ENCODE measurements at places on chromosomes 1 and 21.

DNA sequence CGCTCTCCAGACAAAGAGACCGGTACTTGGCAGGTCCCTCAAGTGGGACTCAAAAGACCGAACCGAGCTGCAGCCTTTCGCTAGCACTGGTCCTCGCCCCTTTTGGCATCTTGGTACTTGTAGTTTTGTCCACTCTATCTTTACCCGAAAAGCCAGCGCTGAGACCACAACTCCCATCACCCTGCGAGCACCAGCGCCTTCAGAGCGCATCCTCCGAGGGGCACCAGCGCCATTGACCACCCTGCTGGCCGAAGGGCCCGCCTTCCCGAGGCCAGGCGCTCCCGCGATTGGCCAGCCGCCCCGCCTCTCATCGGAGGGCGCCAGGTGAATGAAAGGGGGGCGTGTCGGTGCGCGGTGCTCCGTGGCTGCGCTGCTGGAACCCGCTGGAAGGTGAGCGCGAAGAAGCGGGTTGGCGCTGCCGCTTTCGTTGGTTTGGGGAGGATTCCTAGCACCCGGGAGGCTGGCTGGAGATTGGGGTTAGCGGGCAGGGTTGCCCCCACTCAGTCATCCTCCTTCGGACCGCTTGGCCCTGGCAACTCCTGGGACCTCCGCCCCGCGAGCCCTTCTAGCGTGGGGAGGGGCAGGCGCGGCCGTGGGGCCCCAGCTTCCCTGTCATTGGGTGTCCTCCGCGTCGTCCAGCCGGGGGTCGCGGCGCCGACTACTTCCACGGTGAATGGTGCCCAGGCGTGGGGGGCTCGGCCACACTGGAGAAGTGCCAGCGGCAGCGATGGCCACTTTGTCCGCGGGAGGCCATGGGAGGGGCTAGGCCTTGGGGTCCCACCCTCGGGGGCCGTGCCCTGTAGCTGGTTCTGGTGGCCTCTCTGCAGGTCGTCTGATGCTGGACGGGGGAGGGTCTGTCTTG lies at the start of gene ZBTB8B:
Gene ZBTB8B, plus strand, starts transcription at position 357 of the 862 bp plus-strand sequence. CDS start 5,553 bp downstream, outside the sequence.
- no peak for DNase-seq

DNA sequence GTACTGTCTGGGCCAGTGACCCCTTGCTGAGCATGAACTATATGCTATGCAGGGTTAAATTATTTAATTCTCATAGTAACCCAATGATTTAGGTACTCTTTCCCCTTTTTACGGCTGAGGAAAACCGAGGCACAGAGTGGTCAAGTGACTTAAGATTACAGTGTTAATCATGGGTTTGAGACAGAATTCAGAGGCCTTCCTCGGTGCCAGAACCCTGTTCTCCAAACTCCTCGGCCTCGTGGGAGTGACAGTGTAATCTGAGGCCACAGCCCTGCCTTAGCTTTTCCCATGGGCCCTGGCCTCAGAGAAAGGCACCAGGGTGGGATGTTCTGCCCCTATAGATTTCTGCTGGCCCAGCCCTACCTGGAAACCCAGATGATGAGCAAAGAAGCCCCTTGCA lies 86.4 kb upstream of the ZNF648 start:
- DNase-seq, result no peak

GRCh38 chr1:201329801-201330200 lies 46.5 kb downstream of the PKP1 start:
- no peak for DNase-seq

DNA sequence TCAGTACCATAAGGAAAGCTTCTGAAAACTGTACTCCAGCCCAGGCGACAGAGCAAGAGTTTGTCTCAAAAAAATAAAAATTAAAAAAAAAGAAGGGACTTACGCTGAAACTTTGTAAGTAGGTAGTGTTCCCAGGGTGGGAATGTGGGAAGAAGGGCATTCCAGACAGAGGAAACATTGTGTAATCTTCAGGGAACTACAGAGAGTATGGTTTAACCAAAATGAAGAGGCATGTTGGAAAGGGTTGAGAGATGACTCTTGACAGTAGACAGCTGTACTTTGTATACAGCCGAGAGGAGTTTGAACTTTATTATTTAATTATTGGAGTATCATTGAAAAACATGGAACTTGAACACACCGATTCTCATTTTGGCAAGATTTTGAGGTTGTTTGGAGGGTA lies 43.0 kb downstream of the PPP2R5A start:
- no peak for DNase-seq

DNA sequence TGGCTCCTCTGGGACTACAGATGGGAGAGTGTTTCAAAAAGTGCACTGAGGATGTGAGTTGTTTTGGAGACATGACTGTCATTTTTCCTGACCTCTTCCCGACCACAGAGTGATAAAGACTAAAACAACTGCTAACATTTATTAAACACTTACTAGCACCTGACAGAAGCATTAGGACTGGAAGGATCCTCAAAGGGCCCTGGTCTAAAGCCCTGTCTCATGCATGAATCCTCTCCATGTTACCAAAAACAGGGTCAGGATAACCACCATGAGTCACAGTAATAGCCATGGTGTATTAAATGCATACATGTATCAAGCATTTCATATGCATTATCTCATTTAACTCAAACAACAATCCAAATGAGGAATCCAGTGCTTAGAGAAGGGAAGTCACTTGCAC lies 11.5 kb downstream of the CYB5RL start:
- no peak for DNase-seq

DNA sequence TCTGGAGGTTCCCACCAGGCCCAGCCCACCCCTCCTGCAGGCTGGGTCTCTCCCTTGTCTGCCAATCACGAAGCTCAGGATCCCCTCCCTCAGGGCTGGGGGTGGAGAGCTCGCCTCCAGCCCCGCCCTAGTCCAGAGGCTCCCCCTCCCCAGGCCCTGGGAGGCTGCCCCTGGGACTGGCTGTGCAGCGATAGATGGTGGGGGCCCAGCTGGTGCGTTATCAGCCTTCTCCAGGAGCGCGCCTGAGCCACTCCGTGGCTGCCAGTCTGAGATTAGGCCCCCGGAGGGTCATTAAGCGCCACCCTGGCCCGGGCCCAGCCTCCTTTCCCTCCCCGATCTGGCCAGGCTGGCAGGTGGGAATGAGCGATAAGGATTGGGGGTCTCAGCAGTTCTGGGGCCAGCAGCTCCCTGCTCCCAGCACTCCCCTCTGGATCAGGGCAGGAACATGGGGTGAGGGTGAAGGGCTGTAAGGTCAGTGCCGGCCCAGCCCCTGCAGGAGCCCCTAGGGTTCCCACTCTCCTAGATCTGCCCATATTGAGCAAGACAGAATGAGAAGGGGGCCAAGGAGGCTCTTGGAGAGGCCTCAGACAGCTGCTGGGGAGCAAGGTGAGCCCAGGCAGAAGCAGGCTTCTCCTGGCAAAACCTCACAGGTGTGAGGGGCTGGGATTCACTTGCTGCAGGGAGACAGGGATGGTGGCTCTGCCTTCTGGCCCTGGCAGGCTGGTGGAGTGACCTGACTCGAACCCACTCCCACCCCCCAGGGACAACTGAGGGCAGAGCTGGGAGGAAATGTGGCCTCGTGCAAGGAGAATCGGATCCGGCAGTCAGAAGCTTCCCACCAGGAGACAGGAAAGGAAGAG lies 8.5 kb downstream of the PDZK1IP1 start:
- peak; percentile 99 for DNase-seq

DNA sequence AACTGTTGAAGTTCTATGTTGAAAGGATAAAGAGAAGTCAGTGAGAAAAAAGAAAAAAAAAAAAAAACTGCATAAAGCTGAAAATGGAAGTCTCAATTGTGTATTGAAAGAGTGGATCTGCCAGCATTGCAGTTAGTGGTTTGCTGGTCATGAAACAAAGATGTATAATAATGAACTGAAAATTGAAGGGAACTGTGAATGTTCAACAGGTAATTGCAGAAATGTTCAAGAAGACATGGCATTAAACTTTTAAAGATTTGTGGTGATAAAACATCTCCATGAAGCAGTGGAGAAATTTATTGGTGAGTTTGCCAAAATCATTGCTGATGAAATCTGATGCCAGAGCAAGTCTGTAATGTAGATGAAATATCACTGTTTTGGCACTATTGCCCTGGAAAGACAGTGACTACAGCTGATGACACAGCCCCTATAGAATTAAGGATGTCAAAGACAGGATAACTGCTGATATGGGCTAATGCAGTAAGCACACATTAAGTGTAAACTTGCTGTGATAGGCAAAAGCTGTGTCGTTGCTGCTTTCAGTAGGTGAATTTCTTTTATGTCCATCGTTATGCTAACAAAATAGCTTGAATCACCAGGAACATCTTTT lies 71.0 kb downstream of the RD3 start:
- no peak for DNase-seq

- DNase-seq, result no peak
Observed at GRCh38 chr1:109761227-109762038, 2.3 kb downstream of the EPS8L3 start.

GRCh38 chr1:110067893-110068645 lies 2.4 kb downstream of the ALX3 start:
- DNase-seq, result no peak

GRCh38 chr21:31447505-31447904 lies 103.4 kb upstream of the TIAM1 start:
- no peak for DNase-seq

DNA sequence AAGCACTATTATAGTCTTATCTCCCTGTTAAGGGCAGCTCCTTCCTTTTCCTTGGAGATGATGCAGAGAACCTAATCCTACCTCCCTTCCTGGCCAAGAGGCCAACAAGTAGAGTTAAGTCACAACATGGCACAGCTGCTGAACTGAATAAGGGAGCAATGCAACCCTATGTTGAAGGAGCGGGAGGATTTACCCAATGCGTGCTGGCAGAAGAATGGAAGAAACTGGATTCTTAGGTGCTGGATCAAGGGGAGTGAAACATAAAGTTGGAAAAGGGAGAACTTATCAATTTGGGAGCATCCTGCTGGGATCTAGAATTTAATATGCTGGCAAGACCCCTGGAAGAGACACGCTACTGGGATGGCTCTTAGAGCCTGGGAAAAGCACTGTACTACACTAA lies 12.0 kb upstream of the HUNK start:
- DNase-seq, result no peak

DNA sequence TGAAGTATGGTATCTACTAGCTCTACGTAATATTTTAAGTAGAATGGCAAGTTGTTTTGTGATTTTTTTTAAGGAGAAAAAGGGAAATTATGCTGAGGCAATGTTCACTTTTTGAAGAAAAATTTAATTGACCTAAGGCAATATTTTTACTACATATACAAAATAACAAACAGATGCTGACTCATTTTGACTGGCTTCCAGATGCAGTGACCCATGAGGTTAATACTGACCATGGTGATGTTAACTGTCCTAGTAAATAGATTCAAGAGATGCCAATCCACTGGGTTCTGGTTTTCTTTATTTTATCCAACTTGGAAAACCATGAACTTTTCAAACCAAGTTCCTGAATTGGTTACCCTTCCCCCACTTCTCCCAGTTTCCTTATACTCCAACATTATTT lies 154.9 kb downstream of the CRB1 start:
- no peak for DNase-seq
